ENCODE measurements at places on chromosomes 1 and 21. TPM values are rescaled to one million over a fixed set of nuclear protein-coding genes. Genes with fewer than 3 reads are reported as not detected.

The CAMK2N1 gene
- 25.2 TPM for total RNA-seq

The FMO1 gene
- total RNA-seq = not detected

The SPRR2G gene
- total RNA-seq = not detected

The SH3D21 gene
- 2.0 TPM for total RNA-seq
